ENCODE measurements at places on chromosomes 1 and 21.

GRCh38 chr1:166302989-166303758 is 136.4 kb upstream of the FAM78B start:
- no peak for DNase-seq

GRCh38 chr1:78683079-78683478 is 33.4 kb downstream of the IFI44 start:
- DNase-seq, result no peak

DNA sequence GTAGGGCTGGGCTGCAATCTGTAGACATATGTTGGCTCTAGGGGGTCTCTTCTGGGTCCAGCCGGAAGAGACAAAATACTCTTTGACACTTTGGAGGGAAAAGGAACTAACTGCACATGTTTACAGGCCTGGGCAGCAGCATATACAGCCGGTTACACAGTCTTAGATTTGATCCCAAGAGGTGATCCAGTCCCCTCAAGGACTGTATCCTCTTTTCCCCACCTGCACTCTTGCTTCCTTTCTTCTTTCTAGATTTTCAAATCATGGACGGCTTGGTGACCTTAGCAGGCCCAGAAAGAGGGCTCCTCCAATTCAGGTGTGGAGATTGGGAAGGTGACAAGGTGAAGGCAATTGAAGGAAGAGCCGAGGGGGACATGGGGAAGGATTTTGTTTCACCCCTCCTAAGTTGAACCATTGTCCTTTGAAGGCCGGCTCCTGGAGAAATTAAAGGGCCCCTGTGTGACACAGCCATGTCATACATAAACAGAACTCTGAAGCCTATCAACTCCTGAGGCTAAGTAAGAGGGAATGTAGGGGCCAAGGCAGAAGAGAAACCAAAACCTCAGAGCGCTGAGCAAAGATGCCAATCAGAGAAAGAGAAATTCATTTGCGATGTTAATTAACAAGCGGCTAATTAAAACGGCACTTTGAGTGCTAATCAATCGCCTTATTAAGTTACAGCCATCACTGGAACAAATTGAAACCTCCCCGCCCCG is 5.9 kb upstream of the BARHL2 start:
- no peak for DNase-seq

GRCh38 chr1:228148196-228148861 is 1.4 kb upstream of the GJC2 start:
- no peak for DNase-seq

GRCh38 chr1:44829506-44830384 is 13.3 kb downstream of the PTCH2 start:
- DNase-seq, result no peak

DNA sequence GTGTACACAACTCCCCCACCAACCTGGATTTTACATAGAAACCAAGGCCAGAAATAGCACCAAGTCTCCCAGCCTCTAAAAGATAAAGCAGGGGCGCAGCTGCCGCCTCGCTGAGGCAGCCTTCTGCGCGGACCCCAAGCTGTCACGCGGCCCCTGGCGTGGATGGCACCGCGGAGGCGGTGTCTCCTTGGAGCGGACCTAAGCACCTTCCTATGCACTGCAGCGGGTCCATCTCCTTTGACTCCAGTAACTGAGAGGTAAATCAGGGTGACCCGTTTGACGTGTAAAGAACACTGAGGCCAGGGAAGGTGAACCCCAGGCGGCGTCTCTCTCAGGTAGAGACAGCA is 17.0 kb downstream of the ZNF697 start:
- no peak for DNase-seq

- no peak for DNase-seq
These were observed 17.4 kb downstream of the DNM3 start for GRCh38 chr1:171858696-171859095.

- no peak for DNase-seq
These were observed 631.9 kb upstream of the ADGRL4 start for GRCh38 chr1:79638382-79638781.

DNA sequence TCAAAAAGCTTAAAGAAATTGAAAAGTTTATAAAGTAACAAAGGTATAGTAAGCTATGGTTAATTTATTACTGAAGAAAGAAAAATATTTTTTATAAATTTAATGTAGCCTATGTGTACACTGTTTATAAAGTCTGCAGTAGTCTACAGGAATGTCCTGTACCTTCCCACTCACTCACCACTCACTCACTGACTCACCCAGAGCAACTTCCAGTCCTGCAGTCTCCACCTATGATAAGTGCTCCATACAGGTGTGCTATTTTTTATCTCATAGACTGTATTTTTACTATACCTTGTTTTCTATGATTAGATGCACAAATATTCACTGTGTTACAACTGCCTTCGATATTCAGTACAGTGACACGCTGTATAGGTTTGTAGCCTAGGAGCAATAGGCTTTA is 106.6 kb downstream of the NR5A2 start:
- no peak for DNase-seq

- DNase-seq, result no peak
These were observed 34.4 kb downstream of the HHAT start for GRCh38 chr1:210363119-210363518.

DNA sequence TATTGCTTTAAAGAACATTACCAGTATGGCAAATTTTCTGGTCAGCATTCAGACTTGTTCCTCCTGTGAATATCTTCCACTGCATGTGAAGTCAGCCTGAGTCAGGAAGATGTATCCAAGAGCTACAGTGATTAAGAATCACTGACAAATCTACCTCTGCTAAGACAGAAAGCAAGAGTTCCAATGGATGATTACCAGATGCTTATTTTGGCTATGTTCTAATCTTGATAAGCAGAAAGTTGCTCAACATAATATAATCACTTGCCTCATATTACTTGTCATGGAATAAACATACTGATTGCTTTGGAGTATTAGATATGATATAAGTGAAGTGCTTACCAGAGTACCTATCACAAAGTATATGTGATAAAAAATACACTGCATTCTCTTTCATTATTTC is 738.1 kb downstream of the ADGRL2 start:
- DNase-seq, result no peak

- DNase-seq, result no peak
These were observed 169.1 kb downstream of the C1orf21 start for GRCh38 chr1:184555665-184556641.

DNA sequence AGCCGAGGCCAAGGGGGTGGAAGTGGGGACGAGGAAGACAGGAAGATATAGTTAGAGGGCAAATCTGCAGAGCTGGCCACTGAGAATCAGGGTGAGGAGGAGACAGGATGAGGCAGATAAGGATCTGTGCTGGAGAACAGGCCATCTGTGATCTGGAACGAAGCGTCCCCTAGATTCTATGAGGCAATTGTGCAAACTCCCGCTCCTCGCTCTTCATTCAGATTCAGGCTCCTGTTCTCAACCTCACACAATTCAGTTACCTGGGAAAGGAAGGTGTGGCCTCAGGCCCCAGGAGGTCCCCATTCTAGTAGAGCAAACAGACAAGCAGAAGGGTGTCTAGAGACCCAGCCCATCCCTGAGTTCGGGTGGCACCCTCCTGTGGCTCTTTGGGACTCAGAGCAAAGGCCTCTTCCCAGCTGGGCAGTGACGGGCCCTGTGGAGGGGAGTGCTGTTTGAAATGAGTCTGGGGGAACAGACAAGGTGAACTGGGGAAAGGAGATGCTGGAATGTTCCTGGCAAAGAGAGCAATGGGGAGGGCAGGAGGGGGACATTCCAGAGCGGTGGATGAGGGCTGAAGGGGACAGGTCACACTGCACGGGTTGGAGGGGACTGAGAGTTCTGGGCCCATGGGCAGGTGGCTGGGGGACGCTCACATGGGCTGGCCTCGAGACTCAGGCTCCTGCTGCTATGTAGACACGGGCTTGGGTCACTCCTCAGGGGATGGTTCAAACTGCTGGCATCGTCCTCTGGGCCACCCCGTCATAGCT is 39.9 kb upstream of the AJAP1 start:
- no peak for DNase-seq

GRCh38 chr1:2378441-2378851 is 12.9 kb downstream of the MORN1 start:
- DNase-seq, result no peak

DNA sequence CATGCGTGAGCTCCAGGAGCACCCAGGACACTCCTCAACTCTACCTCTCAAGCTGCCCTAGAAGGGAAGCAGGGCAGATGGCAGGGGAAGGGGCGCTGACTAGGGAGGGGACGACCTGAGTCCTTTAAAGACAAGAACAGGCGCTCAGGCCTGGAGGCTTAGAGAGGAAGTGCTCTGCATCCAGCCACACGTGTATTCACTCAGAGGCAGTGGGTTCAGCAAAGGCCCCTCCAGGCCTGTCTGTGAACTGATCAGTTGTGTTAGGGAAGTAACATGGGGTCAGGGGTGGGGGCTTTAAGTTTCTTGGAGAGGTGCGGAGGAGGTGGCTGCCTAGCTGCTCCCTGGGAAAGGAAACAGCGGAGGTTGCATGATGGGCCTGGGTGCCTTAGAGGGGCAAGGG is 37.1 kb upstream of the ARF1 start:
- DNase-seq, result no peak

DNA sequence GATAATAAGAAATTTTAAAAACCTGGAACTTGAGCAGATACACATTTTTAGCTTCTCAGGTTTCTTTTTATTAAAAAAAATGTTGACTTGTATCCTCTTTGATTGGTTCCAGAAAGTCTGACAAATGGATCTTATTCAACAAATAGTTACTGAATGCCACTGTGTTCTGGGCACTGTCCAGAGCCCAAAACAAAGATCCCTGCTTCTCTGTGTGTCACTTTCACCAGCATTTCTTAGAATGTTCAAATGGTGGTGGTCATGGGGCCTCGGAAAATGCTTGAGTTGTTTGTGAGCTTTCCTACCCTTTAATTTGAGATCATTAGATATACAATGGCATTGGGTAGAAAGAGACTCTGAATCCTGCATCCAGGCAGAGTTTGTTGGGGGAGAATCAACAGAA is 19.9 kb downstream of the ACTN2 start:
- DNase-seq, result no peak

- DNase-seq, result no peak
These were observed 13.1 kb upstream of the FCER1A start for GRCh38 chr1:159289060-159289459.

DNA sequence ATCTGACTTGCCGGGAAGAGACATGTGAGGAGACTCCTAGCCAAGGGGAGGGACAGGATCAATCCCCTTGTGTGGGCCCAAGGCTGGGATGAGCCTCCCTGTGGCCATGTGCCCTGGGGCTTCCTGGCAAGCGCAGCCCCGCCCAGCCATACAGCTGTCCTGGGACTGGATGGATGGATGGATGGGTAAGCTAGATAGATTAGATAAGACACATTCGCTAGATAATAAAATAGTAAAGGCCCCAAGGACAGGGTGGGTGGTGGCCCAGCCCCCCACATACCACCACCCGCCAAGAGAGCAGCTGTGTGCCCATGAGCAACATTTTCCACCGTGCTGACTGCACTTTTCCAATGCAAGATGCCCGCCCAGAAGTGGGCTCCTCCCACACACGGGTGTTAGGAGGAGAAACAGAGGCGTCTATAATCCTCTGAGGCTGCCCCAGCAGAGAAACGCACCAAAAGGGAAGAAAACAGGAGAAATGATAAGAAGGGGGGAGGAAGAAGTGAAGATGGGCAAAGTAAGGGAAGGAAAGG is 25.1 kb downstream of the ZBTB17 start:
- DNase-seq, result peak; percentile 74

- peak; percentile 15 for DNase-seq
These were observed 744 bp upstream of the DDX20 start for GRCh38 chr1:111754984-111755330.

- no peak for DNase-seq
These were observed 254.7 kb downstream of the LRRIQ3 start for GRCh38 chr1:73943270-73943669.

DNA sequence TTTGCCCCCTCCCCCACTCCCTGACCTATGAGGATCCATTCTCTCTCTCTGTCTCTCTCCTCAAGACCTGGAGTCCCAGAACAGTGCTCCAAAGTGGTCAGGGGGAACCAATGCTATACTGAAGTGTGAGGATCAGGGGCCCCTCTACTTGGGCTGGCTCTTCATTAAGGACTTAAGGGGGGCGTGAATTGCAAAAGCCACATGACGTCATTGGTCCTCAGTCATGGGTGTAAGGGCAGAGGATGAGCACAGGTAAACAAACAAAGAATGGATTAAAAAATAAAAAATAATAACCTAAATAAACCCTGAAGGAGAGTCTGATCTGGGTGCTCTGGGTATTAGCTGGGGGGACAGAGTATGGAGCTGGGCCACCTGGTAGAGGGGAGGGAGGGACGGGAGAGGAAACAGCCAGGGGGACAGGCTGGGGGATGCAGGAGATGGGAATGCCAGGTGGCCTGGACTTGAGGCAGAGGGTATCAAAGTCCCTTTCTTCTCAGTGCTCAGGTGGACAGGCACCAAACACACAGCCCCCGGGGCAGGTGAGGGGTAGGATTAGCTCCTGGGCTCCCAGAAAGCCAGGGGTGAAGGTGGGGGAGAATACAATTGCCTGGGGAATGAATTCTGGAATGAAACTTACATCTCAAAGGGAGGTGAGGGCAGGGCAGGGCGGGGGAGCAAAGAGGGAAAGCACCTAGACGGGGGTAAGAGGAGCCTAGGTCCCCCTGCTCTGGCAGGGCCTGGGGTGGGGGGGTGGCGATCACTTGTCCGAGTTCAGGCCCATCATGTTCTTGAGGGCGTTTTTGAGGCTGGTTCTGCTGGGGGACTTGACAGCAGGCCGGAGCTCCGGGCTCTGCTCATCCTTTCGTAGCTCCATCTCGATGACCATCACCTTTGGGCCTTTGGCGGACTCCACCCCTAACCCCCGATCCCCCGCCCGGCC is 4.6 kb downstream of the MPZ start:
- DNase-seq, result no peak

Measured in stimulated activated CD4-positive, alpha-beta T cell treated with anti-CD3 and anti-CD28 coated beads, Interleukin-12 subunit alpha, Interleukin-12 subunit beta, amount 100 ng/mL, for 48 hours (primary cell).